ENCODE measurements at places on chromosomes 16 and 17.

DNA sequence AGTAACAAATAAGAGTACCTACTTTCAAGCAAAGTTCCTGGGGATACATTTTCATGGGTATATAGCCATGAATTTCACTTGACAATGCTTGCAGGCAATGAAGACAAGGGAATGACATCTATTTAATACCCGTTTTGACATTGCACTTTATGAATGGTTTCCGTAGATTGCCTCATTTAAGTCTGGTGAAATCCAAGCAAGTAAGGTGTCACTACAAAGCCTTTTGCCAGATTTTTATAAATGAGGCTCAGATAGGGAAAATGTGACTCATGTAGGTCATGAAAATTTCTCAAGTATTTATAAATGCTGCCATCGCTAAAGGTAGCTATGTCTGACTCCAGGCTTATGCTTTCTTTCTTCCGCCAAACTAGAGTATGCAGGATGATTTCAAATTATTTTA, 644.3 kb downstream of the CDH8 start:
- no peak for DNase-seq

DNA sequence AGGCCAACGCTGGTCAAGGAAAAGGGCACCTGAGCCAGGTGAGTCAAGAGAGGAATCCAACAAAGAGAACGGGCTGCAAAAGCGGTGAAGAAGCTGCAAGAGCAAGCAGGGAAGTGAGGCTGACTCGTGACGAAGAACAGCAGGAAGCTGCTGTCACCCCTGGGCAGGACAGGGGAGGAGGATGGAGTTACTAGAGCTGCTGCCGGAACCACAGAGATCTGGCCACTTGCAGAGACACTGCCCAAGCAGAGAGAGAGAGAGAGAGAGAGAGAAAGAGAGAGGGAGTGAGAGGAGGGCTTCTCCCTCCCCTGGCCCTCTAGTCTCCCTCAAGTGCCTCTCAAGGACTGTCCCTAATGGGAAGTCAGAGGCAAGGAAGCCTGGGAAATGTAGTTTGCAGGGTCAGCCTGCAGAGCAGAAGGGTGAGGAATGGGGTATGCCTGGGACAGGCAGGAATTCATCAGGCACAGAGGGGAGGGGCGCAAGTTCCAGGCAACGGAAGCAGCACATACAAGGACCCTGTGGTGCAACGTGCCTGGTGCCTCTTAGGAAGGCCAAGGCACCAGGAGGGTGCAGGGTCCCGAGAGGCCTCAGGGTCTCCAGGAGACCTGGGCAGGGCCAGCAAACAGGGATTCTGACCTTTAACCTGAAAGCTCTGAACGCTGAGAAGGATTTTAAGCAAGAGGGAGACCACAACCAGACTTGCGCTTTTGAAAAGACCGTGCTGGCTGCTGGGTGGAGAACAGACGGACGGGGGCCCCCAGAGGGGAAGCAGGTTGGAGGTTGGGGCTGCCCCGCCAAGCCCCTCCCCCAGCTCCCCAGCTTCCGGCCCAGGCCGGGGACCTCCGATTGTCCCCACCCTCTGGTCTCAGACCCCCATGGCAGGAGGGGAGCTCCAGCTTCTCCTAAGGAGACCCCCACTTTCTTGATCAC, 45.8 kb upstream of the CIBAR2 start:
- DNase-seq: no peak

DNA sequence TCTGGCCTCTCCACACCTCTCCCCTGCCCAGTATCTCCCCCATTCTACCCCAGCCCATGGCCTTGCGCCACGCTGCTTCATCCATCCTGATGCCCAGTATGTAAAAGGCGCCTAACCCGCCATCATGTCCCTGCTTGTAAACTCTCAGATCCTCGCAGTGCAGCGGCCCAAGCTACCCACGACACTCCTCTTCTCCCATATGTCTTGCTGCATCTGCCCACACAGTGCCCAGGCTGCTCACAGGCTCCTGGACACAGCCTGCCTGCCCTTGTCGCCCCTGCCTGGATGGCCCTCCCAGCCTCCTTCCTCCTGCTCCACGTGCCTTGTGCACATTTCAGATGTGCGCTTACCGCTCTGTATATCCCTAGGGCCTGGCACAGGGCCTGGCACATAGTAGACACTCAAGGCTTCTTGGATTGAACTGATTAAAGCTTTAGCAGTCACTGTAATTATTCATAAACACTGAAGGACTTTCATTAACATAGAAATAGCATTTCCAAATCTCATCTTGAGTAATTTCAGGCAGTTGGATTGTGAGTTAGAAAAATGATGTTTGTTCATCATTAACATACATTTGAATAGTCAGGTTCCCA, 129.1 kb downstream of the CLEC16A start:
- no peak for DNase-seq

DNA sequence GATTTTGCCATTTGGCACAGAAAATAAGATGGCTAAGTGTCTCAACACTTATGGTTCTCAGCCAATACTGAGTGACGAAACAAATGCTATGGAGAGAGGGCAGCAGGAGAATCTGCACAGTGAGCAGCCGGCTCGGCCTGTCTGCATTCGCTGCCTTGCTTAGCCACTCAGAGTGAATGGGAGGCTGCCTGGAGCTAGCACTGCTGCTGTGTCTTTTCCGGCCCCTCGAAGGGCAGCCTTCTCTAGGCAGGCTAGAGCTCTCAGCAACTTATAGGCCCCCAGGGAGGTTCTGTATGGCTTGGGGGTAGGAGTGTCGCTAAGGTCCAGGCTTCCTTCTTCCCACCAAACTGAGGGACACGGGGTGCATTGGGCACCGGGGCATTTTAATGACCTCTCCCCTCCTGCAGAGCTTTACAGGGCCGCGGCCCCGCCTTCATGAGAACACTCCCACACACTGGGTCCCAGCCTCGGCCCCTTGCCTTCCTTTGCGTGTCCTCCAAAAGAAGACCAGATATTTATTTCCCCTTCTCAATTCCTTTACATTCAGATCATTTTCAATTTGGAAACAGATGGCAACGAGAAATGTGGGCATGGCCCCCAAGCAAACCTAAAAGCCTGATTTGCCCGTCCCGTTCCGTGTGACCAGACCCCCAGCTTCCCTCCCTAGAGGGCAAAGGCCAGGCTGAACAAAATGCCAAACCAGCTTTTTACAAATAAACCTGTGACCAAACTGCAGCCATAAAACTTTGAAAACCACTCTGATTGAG, 670.9 kb downstream of the TOX3 start:
- DNase-seq: no peak

DNA sequence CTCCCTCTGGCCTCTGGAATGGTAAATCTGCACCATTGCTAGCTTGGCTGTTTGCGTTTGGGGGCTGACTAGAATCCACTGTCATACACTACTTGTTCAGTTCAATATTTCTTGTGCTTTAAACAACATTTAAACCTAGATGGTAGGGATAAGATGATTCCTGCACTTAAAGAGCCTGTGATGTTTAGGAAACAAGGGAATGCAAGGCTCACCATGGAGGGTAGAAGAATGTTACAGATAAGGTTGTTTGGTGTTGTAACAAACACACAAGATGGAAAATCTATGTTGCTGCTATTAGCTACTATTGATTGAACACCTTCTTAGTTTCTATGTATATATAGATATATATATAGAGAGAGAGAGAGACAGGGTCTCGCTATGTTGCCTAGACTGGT, 31.4 kb downstream of the YPEL2 start:
- no peak for DNase-seq

DNA sequence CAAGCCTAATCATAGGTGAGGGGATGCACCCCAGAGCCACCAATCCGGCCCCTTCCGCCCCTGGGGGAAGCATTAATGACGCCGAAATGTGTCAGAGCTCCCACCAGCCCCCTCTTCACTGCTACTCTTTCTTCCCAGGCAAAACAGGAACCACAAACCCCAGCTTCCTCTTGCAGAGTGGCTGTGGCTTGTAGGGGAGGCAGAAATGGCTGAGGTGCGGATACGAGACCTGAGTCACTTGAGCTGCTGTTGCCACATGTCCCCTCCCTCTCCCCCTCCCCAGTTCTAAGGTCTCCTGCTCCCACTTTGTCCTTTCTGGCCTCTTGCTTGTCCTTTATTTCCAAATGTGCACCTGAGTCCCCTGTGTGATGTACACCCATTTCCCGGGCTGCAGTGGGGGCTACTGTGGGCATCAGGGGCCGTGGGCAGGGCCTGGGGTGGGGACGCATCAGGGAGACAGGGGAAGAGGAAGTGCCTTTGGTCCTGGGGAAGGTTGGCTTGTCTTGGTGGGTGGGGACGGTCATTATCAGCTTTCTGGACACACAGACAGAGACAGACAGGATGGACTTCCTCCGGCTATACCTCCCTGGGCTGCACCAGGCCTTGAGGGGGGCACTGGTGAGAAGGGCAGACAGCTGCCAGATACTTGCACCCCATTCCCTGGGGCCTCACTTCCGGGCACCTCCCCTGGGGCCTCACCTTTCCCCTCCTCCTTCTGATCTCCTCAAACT, at the start of gene APOBR:
Gene APOBR, plus strand, starts transcription at position 523 of the 731 bp plus-strand sequence. Its CDS starts 39 bp downstream, at position 562.
- DNase-seq: peak; percentile 83

- DNase-seq: no peak
Observed at GRCh38 chr17:21817791-21818364, 125.6 kb downstream of the KCNJ18 start.

- DNase-seq: no peak
Observed at GRCh38 chr17:41678411-41678906, 10.2 kb upstream of the EIF1 start.

DNA sequence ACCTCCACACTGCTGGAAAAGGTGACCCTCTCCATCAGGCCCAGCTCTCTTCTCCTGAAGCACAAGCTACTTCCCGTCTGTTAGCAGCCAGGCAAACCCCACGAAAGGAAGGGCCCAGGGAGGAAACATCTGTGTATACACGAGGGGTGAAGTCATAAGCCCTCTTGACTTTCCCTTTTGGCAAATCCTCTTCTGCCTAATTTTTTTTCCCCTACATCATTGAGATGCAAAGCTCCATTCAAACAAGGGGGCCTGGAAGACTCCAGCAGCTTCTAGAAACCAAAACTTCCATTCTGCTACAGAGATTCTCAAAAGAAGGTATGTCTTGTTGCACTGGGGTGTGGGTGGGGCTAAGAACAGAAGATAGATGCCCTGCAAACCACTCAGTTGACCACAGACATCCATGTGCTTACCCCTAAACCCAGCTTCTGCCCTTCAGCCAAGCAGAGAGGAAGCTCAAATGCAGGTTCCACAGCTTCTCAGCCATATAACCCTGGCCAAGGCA, 145.6 kb upstream of the RCVRN start:
- DNase-seq: no peak

Measured in stimulated activated CD4-positive, alpha-beta T cell treated with anti-CD3 and anti-CD28 coated beads, TNF-alpha, amount 100 ng/mL, for 24 hours (primary cell).